ENCODE measurements at places on chromosomes 11 and 22.

GRCh38 chr22:47278655-47279054 lies 516.2 kb downstream of the TBC1D22A start:
- ATAC-seq = no peak

GRCh38 chr11:44949160-44950030 lies 1.3 kb downstream of the TP53I11 start:
- no peak for ATAC-seq

GRCh38 chr11:93032580-93032979 lies 63.1 kb downstream of the MTNR1B start:
- no peak for ATAC-seq

DNA sequence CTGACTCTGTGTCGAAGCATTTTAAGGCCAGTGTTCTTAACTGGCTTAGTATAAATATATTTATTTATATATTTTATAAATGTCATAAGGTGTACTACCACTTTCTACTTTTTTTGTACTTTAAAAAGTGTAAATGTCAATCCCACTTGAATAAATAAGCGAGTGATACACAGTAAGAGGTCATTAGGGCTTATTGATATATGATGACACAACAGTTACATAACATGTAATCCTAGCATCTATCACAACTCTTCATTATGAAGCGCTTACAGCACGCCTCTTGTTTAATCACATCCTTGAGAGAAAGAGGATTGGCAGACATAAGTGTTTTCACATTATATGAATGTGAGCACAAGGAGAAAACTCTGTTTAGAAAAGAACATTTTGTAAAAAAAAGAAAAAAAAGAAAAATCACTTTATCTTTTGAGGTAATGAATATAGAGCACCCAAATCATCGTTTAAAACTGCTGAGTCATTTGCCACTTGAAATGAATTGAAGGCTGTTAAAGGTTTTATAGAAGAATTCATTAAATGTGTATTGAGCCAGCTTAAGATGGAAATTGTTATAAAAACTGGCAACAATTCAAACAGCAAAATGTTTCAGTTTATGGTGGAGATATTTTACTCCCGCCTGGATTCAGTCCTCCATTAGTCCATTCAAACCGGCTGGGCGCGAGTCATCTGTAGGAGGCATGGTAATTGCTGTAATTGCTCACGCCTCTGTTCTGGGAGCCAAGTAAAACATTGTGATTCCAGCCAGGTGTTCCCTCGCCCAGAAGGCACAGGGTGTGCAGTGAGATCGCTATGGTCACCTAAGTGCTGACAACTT lies 627.3 kb upstream of the KIRREL3 start:
- ATAC-seq = no peak

GRCh38 chr11:8262552-8263108 lies 1.0 kb downstream of the LMO1 start:
- ATAC-seq = peak; percentile 35

- no peak for ATAC-seq
These were observed 72.6 kb downstream of the CD82 start for GRCh38 chr11:44638032-44638431.

GRCh38 chr11:119149786-119150275 lies 979 bp downstream of the ABCG4 start:
- no peak for ATAC-seq

DNA sequence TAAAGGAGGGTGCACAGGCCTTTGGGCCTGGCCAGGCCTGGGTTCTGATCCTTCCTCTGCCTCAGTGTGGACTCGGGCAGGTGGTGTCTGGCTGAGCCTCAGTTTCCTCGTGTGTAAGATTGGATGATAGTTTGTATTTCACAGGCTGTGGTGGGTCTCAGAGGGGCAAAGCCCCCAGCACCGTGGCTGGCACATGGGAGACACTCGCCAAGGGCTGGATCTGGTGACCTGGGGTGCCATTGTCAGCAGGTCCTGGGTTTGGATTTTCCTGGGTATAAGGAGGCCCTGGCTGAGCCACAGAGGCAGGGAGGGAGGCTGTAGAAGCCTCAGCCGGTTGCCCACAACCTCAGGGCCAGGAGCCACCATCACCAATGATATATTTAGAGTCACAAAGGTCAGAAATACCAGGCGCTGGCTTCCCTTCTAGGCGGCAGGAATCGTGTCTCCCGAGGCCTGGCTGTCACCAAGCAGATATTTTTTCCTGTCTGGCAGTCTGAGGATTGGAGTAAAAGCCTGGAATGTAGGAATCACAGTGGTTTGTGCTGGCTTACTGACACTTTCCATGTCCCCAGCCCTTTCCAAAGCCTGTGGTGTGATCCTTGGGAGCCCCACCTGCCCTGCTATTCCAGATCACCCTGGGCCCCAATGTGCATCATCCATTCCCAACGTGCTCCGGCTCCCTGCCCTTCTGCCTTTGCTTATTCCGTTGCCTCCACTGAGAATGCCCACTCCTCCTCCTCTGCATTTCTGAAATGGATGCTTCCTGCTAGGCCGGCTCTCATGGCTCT lies 15.6 kb downstream of the KCNC1 start:
- ATAC-seq = no peak

- no peak for ATAC-seq
These were observed 30.8 kb upstream of the RAG2 start for GRCh38 chr11:36628765-36629244.

GRCh38 chr11:4125141-4125540 lies 30.5 kb downstream of the RRM1 start:
- no peak for ATAC-seq

DNA sequence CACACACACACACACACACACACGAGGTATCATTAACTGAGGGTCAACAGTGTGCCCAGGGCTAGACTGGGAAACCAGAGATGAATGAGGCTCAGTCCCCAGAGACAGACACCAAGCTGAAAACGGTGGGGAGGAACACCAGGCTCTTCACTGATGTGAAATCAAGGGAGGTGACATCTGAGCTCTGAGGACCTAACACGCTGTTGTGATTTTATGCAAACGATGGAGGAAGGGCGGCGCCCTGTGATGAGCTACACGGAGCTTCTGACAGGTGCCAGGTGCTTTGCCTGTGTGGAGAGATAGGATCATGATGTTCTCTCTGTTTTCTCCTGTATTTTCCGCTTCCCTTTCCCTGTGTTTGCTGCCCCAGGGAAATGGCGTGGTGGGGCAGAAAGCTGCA lies 6.5 kb upstream of the CYB5R3 start:
- no peak for ATAC-seq

DNA sequence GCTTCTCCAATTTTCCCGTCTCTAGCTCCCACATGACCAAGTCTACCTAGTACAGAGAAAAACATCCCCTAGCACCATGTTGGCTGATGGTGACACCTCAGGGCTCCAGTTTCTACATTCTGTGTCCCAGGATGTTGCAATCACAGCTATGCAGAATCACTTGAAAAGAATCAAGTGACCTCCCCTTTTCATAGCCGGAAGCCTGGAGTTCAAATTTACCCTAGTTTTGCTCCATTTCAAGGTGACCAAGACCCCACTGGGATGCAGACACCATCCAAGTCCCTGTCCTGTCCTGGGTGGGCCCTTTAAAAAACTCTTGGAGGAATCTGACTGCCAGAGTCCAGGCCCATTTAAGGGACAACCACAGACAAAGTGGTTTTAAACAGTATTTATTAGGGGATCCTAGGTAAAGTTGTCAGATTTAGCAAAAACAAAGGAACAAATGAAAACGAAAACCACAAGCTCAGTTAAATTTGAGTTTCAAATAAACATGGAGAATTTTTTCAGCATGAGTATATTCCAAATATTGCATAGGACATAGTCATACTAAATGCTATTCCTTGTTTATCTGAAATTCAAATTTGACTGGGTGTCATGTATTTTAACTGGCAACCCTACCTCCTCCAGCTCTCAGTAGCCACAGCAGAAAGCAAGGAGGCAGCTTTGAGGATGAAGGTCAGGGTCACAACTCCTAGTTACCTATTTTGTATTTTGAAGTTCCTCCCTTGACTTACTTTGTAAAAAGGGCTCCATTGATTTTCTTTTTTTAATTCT lies 52.4 kb downstream of the MIAT start:
- ATAC-seq = no peak

DNA sequence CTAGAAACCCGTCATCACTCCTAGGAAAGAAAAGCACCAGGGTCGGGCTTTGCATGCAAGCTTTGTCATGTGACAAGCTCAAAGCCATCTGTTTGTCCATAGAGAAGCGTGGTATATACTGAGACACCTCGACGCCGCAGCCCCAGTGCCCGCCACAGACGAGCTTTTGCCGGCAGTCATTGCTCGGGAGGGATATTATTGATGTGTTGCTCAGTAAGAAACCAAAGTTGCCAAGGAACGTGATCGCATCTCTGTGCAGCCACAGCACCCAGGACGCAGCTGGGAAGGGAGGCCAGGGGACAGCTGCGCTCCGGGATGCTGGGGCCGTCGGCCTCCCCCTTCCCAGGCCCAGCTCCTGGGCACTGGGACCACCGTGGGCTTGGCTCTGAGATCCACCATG lies 89.5 kb upstream of the KCNQ1OT1 start:
- ATAC-seq = no peak

All from activated T-helper 17 cell treated with anti-CD3 and anti-CD28 coated beads, Interleukin-2, amount 50 U/mL, for 72 hours (primary cell).